NAMALWA (cell line): ENCODE measurements at places on chromosomes 1 and 21.

GRCh38 chr1:212665241-212666115 is 34.2 kb downstream of the BATF3 start:
- DNase-seq: peak; percentile 71

DNA sequence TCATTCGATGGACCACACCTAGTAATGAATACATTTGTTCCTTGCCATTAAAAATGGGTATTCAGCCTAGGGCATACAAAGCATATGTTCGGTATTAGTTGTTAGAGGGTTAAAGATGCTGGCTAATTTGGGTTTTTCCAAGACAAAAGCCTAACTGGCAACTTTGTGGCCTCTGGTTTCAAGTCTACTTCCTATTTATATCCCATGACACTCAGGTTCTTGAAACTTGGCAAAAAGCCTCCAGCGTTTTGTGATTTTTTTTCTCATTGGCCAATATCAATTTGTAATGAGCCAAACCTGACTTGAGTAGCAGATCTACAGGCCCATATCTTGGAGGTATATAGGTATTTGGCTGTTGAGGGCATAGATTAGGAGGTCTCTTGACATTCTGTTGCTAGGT is 75.3 kb downstream of the C1orf21 start:
- no peak for DNase-seq

- no peak for DNase-seq
Measured at GRCh38 chr1:100942304-100943046, 46.6 kb downstream of the SLC30A7 start.

- no peak for DNase-seq
Measured at GRCh38 chr1:114505148-114505561, 5.8 kb downstream of the TRIM33 start.

DNA sequence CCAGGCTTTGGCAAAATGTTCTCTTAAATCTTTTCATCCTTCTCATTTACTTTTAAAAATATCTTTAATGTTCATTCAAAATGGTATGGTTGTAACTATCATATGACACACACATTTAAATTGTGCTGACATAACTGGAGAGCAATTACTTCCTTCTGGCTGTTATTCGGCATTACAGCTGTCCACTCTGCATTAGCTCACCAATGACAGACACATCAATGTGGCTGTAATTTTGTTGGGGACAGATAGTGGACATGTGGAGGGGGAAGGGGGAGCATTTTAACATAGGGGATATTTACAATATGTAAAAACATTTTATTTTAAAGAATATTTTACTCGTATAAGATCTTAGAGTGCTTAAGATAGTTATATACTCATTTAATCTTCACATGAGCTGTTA is 319.8 kb downstream of the HMCN1 start:
- DNase-seq: no peak

- no peak for DNase-seq
Measured at GRCh38 chr1:19398309-19398760, 86.2 kb downstream of the SLC66A1 start.

DNA sequence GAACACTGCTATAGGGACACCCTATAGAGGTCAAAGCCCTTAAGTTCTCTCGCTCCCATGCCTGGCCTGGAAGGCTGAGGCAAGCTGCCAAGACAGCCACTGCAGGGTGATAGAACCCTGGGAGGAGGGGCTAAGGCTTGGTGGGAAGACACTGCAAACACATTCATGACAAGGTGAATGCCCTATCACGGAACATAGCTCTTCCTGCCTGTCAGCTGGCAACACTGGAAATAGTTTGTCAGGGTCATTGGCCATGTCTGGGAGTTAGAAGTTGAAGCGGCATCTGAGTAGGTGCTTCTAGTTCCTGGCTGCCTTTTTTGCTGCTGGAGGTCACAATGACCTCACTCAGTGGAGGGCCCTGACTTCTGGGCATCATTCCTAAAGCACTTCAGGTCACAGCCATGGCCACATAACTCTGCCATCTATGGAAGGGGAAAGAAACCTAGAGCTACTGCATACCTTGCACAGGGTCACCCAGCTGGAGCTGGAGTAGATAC is 4.2 kb downstream of the FABP3 start:
- no peak for DNase-seq

- DNase-seq: no peak
Measured at GRCh38 chr1:214551436-214552173, at the start of gene PTPN14. Gene PTPN14 (minus strand): TSS chr1:214551602. CDS start chr1:214464803, 86,799 bp downstream.

- no peak for DNase-seq
Measured at GRCh38 chr1:93459126-93459525, 11.2 kb downstream of the FNBP1L start.

- DNase-seq: no peak
Measured at GRCh38 chr21:45019076-45019886, 55.1 kb upstream of the ADARB1 start.

DNA sequence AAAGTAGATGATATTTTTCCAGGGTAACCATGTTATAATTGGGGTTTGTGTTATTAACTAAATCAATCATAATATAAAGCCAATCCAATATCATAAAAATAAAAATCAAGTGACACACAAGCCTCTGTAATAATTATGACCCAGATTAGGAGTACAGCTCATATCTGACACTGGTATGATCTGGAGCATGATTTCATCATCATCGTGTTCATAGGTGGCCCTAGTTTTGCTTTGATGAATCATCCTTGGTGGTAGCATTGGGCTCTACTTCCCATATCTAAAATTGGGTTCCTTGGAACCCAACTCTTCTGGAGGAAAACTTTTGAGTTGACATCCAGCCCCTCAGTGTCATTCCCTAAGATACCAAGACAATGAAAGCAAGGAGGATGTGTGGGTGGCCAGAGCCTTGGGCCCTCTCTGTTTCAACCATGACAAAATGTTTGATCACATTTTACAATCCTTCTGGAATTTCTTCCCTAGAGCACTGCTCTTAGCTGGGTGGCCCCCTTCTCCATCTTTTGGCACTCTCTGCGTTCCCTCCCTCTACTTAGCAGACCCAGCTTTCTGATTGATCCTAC is 37.0 kb upstream of the ENAH start:
- no peak for DNase-seq

- DNase-seq: no peak
Measured at GRCh38 chr1:59487335-59488031, 190.6 kb downstream of the FGGY start.

DNA sequence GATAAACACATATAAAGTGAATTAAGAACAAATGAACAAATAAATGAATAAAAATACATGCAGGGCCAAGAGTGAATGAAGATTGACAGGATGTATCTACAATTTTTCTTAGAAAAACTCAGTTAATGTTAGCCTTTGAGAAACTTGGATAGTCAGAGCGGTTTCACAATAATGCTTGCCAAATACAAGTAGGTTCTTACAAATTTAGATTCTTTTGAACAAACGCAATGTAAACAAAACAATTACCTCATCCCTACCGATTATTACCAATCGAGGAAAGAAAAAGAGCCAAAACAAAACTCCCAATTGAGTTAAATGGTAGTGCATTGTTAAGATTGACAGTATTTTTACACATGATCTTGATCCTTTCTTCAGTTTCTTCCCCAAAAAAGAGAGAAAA is 176.9 kb upstream of the DEPDC1 start:
- no peak for DNase-seq

GRCh38 chr1:189606795-189607476 is 870.7 kb downstream of the BRINP3 start:
- no peak for DNase-seq

GRCh38 chr1:216824511-216824910 is 101.3 kb upstream of the ESRRG start:
- no peak for DNase-seq

DNA sequence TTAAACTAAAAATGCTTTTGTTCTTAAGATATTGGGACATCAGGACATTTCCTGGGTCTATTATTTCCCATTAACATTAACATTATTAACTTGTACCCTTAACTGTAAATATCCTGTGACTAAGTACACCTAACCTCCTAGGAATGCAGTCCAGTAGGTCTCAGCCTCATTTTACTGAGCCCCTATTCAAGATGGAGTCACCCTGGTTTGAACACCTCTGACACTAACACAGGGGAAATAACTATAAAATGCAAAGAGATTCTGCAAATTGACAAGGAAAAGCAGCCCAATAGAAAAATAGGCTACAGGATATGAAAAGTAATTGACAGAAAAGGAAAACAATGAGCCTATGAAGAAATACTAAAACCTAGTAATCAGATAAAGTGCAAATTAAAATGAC is 11.6 kb upstream of the NCMAP start:
- DNase-seq: no peak

DNA sequence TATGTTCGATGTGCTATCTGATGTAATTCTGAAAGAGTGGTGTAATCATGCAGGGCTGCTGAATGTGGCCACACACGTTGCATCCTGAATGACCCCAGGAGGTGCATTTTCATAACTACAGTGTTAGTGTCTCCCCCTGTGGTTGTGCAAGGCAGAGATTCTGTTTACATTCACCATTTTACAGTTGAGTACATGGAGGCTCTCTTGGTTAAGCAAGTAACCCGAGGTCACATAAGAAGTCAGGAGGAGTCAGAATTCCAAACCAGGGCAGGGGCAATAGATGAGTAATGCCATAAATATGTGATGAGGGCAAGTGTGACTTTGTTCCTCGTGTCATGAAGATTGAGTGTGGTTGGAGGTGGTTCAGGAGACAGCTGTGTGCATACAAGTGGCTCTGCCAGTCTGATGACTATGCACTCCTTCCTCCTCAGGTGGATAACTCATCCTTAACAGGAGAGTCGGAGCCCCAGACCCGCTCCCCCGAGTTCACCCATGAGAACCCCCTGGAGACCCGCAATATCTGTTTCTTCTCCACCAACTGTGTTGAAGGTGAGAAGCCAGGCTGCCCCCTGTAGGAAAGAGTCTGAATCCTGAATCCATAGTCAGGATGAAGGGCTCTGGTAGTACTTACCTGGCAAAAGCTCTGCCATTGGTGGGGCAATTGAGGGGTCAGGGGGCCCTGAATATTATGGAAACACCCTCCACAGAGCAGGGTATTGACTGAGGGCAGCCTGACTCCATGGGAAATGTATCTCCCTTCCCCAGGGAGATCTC is 9.3 kb downstream of the ATP1A2 start:
- DNase-seq: no peak

DNA sequence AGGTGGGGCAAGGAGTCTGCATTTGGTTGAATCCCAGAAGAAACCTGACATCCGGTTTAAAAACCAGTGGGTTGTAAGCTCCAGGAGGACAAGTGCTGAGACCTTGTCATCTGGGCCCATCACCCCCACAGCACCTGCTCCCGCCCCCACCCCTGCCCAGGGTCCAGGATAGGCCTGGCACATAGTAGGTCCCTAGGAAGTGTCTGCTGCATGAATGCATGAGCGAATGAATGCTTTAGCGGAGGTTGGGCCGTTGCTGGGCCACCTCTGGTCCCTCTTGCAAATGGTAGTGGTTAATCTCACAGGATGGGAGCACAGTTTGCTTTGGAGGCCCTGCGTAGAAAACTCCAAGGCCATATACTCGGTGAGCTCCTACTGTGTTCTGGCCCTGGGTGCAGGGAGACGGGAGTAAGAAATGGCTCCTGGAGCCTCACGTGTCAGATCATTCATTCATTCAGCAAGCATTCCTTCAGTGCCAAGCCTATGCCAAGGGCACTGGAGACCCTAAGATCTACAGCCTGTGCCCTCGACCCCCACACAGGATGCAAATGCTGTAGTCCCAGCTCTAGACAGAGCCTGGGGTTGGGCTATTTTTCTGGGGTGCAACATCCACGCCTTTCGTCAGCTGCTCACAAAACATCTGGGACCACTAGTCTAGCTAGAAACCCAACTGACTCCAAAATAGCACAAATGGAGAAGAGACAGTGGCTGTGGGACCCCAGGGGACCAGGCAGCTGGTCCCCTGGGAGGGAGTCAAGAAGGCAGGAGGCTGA is 28.9 kb downstream of the EPHA2 start:
- no peak for DNase-seq

GRCh38 chr1:36339215-36339614 is 15.8 kb upstream of the EVA1B start:
- no peak for DNase-seq

DNA sequence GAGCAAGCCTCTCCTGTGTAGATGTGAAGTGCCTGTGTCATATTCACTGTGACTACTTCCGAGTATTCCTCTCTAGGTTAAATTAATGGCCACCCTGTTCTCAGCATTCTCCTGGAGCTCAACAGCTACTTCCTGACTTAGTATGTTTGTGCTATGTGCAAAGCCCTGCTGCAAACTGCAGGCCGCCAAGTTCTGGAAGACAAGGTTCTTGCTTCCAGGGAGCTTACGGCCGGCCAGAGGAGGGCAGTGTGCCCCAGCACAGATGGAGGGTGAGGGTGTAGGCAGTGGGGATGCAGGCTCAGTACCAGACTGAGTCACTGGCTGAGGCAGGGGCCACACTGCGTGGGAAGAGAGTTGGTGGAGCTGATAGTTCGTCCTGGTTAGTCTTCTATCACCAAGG is 43.2 kb downstream of the ELK4 start:
- DNase-seq: peak; percentile 48

GRCh38 chr1:150582371-150582770 is 3.0 kb upstream of the MCL1 start:
- peak; percentile 5 for DNase-seq

- DNase-seq: no peak
Measured at GRCh38 chr1:51214615-51215131, 21.4 kb upstream of the RNF11 start.

DNA sequence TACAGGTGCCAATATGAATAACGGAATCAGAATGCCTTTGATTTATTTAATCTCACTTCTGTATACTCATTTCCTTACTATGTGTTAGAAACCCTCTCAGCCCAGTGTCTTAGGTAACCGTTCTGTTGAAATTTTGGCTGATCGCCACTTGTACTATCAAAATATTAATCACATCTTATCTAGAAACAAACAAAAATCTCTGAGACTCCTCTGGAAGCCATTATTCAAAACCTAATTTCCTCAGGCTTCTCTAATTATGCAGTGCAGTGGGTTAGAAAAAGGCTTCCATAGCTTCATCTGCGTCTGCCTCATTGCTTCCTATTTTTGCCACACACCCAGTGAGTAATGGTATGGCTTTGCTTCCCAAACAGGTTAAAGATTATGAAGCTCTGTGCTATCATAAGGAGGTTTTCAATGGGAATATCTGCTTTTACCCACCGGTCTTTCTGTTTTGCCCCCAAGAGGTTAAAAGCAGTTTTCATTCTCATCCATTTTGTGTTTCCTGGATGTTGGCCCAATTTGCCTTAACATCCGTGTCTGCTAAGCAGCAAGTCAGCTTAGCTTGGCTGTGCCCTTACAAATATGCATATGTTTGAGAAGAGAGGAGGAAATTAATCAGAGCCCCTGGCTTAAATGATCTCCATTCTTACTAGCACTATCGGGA is 129.6 kb downstream of the RYR2 start:
- DNase-seq: no peak

GRCh38 chr1:48309564-48310082 is 87.1 kb downstream of the SLC5A9 start:
- no peak for DNase-seq

DNA sequence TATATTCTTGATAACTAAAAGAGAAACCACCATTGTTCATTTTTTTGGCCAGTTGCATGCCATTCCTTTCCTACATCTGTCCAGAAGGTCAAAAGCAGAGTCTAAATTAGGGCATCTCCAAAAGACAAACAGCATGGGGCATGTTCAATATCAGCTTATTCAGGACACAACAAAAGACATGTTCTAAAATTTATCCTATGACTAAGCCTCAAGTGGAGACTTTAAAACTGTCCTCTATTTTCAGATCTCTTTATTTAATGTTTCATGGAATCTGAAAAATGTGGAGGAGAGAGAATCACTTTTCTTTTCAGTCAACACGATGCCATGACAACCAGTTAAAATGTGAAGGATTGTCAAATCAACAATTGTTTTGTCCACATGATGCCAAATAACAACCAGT is 303.4 kb upstream of the PRMT6 start:
- DNase-seq: no peak
